Epithelial cell of proximal tubule (primary cell): ENCODE measurements at places on chromosomes 13 and 19.

DNA sequence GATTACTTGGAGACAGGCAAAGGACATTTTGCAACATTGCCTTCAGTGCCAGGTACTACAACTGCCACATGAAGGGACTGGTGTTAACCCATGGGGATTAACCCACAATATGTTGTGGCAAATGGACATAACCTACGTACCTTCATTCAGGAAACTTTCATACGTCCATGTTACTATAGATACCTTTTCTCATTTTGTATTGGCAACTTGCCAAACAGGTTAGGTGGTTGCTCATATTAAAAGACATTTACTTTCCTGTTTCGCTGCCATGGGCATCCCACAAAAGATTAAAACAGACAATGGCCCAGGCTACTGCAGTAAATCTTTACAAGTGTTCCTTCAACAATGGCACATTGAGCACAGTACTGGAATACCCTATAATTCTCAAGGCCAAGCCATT, 925.3 kb downstream of the SLITRK6 start:
- DNase-seq, result no peak

- DNase-seq, result no peak
These were observed 21.0 kb upstream of the NDFIP2 start for GRCh38 chr13:79459906-79460305.

DNA sequence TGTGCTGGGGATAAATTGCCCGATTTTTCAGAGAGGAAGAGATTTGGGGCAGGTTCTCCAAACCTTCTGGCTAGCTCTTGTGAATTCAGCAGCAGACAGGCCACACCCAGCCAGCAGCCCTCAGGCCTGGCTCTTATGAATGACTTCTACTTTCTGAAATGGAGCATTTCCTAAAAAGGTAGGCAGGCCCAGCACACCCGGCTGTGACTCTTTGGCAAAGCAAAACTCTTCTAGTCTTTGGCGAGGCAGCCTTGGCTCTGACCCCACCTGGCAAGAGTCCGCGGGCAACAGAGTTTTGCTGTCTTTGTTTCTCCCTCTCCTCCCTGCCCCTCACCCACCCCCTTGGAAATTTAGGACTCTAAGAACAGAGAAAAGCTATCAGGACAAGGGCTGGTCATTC, 221.2 kb downstream of the ZNF536 start:
- DNase-seq, result no peak

DNA sequence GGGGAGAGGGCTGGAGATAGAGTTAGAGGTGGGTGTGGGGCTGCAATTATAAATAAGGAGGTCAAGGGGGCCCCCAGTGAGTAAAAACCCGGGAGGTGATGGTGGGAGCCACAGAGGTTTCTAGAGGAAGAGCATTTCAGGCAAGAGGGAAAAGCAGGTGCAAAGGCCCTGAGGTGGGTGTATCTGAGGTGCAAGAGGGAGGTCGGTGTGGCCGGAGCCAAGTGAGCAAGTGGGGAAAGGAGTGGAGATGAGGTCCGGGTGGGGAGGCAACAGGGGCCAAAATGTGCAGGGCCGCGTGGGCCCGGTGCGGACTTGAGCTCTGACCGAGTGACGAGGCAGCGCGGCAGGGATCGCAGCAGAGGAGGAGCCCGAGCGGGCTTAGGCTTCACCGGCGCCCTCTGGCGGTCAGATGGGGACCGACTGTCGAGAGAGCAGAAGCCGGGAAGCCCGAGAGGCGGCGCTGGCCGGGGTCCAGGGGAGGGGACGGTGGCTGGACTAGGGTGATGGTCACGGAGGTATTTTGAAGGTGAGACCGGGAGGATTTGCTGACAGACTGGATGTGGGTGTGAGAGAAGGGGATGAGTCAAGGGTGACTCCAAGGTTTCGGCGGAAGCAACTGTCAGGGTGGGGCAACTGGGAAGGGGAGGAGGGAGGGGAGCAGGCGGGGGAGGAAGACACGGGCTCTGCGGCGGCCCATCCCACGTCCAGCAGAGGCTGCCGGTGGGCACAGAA, 17.7 kb upstream of the SPACA4 start:
- peak; percentile 23 for DNase-seq

GRCh38 chr19:5958074-5958850, 19.7 kb downstream of the RANBP3 start:
- no peak for DNase-seq

- DNase-seq, result no peak
These were observed 4.3 kb upstream of the POU4F1 start for GRCh38 chr13:78607409-78608251.

- no peak for DNase-seq
These were observed 9.3 kb upstream of the BAX start for GRCh38 chr19:48945415-48945814.

- DNase-seq, result no peak
These were observed 16.6 kb upstream of the LRP3 start for GRCh38 chr19:33177417-33177979.

- DNase-seq, result no peak
These were observed 39.3 kb upstream of the FLT1 start for GRCh38 chr13:28534210-28534609.

- DNase-seq, result no peak
These were observed 97.1 kb downstream of the SIPA1L3 start for GRCh38 chr19:38004186-38004520.

DNA sequence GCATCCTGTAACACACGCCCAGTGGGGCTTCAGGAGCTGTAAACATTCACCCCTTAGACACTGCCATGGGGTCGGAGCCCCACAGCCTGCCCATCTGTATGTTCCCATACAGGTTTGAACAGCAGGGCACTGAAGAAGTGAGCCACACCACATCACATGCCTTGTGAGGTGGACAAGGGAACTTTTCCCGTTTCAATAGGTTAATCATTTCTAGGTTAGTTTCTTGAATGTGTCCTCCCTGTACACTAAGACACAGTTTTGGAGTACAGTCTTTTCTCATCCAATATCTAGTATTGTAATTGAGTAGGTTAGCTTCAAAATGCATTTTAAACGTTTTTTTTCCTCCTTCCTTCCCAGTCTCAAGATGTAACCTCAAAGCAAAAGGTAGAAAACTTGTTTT, 700.2 kb upstream of the PCDH20 start:
- DNase-seq, result no peak
